Stimulated activated CD4-positive, alpha-beta T cell treated with anti-CD3 and anti-CD28 coated beads, TNF-alpha, amount 100 ng/mL, for 24 hours (primary cell): ENCODE measurements at places on chromosomes 6 and 20.
A peak's percentile ranks its signal among the peaks of the same experiment; 100 is the strongest.

DNA sequence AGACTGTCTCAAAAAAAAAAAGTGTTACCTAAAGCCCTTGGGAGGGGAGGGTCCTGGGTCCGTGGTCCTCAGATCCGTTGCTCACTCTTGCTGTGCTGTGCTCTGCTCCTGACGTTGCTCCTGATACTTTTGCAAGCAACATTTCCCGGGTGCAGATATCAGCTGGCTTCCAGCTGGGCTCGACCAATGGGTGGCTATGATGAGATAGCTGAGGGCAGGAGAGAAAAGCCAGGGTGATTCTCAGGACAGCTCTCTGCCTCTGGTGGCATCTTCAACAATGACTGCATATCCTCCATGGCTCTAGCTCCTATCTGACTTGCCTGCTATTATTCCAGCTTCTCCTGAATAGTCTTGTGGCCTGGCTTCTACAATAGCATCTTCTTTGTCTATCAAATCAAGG, 134.5 kb downstream of the RPS12 start:
- DNase-seq = no peak

DNA sequence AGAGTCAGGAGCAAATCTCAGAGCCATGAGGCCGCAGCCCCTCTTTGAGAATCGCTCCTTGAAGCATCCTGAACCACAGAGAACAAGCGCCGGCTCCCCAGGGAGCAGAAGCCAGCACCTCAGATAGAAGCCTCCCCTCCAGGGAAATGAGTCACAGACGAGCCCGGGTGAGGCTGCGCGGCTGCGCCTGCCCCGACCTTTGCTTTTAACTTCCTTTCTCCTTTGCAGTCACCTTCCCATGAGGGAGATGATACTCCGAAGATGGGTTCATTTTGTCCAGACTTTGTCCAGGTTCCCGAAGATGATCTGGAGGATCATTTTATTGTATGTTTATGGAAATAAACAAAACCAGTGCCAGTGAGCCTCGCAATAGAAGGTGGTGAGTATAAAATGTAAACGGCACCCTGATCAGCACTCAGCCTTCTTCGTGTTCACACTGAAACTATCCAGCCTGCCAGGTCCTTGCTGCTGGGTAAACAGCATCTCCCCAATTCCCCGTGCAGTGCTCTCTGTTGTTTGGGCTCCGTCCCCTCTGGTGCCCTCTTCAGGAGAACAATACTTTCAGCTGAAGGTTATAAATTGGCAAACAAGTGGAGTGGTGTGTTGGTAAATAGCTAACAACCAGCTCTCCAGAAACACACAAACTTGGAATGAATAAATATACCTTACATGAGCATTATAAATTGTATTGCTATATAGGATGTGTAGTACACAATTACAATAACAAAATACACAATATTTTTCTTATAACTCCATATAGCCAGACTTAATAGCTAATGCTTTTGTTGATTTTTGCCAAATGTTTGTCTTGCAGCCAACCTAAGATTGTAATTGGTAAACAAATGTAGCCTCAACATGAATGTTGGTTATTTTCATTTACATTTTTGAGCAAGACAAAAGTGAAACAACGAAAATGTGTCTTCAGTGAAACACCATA, 41.4 kb upstream of the TMEM181 start:
- DNase-seq = peak; percentile 27

- no peak for DNase-seq
These were observed 44.3 kb downstream of the CTCFL start for GRCh38 chr20:57480444-57481160.

- no peak for DNase-seq
These were observed 508 bp upstream of the METTL24 start for GRCh38 chr6:110358553-110359160.

DNA sequence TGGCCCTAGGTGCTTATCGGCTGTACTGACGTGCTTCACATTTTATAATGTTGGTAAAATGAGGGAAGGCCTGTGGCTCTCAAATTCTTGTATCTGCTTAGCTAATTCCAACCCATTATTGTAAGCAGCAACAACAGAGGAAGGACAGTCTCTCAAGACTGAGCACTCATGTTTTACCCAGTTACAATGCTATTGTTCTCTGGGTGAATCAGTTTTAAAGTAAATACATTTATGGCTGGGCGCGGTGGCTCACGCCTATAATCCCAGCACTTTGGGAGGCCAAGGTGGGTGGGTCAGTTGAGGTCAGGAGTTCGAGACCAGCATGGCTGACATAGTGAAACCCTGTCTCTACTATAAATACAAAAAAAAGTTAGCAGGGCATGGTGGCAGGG, 194.6 kb downstream of the PRKN start:
- DNase-seq = no peak

- no peak for DNase-seq
These were observed 37.4 kb downstream of the RFPL4B start for GRCh38 chr6:112384511-112384910.

DNA sequence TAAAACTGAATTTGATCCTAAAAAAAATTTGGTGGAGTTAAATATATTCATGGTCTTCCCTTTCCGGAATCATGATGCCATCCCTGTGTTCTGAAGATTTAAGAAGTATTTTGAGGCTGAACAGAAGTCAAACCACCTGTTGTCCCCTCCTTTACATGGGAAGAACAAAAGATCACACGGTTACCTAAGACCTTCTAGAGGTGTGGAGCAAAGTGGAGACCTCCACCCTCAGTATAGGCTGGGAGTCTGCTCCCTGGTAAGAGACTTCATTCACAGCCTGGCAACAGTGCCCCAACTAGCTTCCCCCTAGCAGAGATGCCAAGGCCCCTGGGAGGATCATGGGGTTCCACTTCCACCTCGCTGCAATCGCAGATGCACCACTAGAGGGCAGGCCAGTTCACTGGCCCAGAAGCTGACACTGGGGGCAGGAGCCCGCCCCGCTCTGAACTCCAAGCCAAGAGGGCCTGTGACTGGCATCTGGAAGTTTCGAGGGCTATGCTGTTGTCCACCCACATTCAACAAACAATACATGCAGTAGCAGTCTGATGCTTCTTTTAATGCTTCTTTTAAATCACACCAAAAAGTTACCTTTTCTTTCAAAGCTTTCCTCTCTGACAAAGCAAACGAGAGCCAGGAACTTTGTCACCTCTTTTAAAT, 19.5 kb upstream of the UBE2J1 start:
- DNase-seq = peak; percentile 69

GRCh38 chr20:63177785-63178445, 38.0 kb downstream of the YTHDF1 start:
- DNase-seq = no peak

DNA sequence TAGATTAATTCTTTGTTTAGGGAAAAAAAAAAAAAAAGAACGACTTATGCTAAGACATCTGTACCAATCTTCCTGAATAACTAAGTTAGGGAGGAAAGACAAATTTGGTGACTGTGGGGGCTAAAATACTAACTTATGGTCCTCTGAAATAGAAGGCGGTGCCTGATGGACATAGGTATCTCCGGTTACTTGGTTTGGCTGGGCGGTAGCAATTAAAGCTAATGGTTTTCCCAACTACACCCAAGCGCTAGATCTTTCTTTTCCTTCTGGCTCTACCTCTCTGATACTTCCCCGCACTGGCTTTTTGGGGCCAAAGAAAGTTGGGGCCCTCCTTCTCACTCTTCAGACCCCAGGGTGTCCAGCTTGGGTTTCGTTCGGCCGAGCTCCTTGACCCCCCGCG, 1.0 kb upstream of the RBM24 start:
- DNase-seq = no peak

- no peak for DNase-seq
These were observed 149.5 kb upstream of the BMP5 start for GRCh38 chr6:56024931-56025330.

DNA sequence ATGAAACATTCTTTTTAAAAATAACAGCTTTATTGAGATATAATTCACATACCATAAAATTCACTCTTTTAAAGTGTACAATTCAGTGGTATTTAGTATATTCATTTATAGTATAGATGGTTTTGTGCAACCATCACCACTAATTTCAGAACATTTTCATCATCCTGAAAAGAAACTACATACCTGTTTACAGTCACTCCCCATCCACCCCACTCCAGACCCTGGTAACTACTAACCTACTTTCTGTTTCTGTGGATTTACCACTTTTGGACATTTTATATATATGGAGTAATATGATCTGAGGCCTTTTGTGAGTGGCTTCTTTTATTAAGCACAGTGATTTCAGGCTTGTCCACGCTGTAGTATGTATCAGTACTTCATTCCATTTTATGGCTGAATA, 2.5 kb upstream of the TMEM217 start:
- DNase-seq = no peak

DNA sequence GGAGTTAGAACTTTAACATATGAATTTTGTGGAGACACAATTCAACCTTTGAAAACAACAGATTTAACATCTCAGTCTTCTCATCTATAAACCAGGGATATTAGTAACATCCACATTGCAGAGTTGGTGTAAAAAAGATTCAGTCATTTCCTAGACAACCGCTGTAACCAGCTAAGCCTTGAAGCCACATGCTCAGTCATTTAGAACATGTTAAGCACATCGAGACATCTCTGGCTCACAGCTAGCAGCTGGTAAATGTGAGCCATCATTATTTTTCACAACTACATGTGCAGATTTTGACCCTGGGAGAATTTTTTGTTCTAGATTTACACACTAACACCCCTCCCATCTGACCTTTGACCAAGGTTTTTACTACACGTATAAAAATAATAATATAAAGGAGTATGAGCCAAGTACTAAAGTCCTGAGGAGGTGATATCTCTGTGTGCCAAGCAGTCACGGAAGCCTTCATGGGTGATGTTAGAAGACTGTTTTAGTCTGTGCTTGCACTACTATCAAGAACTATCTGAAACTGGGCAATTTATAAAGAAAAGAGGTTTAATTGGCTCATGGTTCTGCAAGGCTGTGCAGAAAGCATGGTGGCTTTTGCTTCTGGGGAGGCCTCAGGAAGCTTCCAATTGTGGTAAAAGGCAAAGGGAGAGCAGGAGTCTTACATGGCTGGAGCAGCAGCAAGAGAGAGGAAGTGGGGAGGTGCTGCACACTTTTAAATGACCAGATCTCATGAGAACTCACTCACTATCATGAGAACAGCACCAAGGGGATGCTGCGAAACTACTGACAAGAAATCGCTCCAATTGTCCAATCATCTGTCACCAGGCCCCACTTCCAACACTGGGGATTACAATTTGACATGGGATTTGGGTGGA, 48.7 kb upstream of the IL20RA start:
- DNase-seq = no peak

DNA sequence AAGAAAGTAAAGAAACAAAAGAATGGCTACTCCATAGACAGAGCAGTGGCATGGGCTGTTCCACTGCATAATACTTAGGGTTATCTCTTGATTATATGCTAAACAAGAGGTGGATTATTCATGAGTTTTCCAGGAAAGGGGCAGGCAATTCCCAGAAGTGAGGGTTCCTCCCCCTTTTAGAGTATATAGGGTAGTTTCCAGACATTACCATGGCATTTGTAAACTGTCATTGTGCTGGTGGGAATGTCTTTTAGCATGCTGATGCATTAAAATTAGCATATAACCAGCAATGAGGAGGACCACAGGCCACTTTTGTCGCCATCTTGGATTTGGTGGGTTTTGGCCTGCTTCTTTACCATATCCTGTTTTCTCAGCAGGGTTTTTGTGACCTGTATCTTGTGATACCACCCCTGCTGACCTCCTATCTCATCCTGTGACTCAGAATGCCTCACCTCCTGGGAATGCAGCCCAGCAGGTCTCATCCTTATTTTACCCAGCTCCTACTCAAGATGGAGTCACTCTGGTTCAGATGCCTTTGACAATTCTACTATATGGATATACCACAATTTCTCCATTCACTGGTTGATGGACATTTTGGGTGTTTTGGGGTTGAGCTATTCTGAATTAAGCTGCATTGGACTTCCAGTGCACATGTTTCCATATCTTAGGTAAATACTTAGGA, 280.6 kb downstream of the FARS2 start:
- DNase-seq = no peak

DNA sequence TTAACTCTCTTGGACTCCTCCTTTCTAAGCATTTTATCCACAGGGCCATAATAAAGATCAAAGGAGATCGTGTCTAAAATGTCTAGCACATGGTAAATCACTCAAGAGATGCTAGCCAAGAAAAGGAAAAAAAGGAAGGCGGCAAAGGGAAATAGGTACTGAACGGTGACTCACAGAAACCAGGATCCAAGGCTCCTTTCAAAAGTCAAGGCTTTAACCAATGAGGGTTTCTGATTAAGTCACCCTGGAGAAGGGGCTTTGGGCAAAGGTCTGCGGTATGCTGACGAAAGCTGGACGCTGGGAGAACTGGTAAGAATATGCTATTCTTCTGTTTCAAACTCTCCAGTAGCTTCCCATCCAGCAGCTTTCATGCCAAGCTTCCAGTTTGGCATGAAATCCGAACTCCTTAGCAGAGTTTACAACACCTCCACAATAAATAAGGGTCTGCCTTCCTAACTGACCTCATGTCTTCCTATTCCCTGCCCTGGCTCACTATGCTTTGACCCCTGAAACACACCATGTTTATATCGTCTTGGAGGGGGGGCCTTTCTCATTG, 1.0 kb downstream of the TOMM34 start:
- DNase-seq = no peak

- DNase-seq = no peak
These were observed 15.0 kb downstream of the ESR1 start for GRCh38 chr6:151822252-151823111.

DNA sequence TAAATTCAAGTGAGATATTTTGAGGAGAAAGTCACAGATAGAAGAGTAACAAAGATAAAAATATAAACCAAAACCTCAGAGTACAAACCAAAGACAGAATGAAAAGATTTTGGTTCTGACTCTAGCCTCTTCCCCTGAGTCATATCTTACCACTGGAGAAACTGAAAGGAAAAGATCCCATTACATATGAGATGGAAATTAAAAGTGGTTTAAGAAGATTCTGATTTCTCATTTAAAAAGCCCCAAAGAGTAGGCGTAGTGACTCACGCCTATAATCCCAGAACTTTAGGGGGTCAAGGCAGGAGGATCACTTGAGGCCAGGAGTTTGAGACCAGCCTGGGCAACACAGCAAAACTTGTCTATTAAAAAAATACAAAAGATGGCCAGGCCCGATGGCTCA, 30.6 kb downstream of the SPINT4 start:
- peak; percentile 11 for DNase-seq

GRCh38 chr6:125314009-125314581, 12.3 kb upstream of the HDDC2 start:
- DNase-seq = peak; percentile 26
